ENCODE measurements at places on chromosomes 16 and 17.

DNA sequence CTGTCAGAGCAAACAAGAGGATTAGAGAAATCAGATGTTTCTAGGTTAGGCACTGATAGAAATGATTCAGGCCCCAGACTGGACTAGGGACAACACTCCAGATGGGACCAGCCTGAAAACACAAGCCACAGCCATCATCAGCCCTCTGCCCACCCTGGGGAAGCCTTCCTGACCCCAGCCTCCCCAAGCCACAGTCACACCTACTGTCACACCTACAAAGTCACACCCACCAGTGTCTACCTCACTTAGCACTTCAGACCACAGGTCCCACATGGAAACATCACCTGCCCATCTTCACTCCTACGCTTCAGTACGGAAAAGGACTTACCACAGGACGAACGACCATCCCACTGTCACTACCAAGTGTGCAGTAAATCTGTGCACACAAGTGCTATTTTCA, 197.9 kb downstream of the ZFHX3 start:
- no peak for DNase-seq

DNA sequence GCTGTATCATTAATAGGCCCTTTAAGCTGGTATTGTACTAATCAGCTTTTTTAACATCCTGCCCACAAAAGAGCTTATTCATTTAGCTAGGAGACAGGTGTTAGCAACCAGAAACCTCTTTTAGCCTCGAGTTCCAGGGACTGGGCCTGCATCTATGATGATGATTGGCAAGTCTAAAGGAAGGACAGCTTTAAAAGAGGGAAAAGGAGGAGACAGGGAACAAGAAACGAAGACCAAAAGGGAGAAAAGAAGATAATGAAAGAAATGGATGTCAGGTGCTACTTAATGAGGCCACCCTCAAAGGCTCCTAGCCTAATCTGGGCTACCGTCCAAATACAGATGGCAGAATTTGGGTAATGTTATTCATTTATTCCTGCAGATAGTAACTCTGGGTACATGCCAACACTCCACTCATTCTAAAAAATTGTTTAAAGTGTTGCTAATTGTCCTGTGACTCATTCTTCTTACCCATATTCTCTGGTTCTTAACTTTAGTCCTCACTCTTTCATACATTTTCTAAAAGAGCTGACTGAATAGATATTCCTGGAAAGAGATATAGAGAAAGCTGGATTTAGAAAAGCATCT, 18.7 kb upstream of the RFFL start:
- DNase-seq = no peak

GRCh38 chr17:74108126-74108705, 95.3 kb upstream of the RPL38 start:
- no peak for DNase-seq

DNA sequence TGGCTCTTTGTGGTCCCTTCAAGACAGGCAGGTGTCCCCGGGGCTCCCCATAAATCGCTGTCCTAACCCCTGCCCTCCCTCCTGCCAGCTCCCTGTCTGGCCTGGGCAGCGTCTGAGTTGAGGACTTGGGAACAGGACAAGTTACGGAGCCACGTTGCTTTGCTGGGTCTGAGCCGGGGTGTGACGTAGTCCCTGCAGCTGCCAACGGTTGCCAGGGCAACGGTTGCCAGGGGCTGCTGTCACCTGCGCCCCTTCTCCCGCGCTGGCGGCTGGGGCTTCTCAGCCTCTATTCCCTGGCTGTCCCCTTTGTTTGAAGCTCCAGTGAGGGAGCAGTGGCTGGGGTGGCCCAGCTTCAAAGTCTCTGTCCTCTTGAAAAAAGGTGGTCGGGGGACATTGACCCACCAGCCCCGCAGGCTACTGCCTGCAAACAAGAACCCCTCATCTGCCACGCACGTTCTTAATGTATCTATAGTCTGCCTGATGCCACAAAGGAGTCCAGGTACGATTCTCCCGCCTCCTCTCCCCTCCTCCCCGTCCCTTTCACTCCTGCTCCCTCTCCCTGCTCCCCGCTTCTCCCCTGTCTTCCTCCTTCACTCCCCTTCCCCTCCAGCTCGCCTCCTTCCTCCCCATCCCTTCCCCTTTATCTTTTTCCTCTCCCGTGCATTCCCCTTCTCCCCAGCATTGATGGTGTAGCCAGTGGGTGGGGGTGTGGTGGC, 10.9 kb downstream of the ADGRG1 start:
- DNase-seq = no peak

GRCh38 chr16:23788685-23789084, 33.9 kb downstream of the CHP2 start:
- DNase-seq = no peak

Measured in NT2/D1 (cell line).